Breast epithelium (tissue), 4 donors: ENCODE measurements at places on chromosomes 12 and 14. TPM values are rescaled to one million over a fixed set of nuclear protein-coding genes. Genes with fewer than 3 reads are reported as not detected.

MAP1LC3B2 gene
- 1.1 TPM for total RNA-seq

TGFB3 gene
- total RNA-seq: 35.7 TPM

IQSEC3 gene
- total RNA-seq: 0.98 TPM

GNB3 gene
- total RNA-seq: 3.3 TPM

ATP6V1D gene
- 58.0 TPM for total RNA-seq

TAS2R19 gene
- total RNA-seq: 10.1 TPM

NGDN gene
- 42.3 TPM for total RNA-seq

TSPAN19 gene
- total RNA-seq: not detected
